ENCODE measurements at places on chromosomes 6 and 20. TPM values are rescaled to one million over a fixed set of nuclear protein-coding genes. Genes with fewer than 3 reads are reported as not detected.

GRCh38 chr6:36104836-36105235 is 25.5 kb upstream of the MAPK13 start:
- DNase-seq = no peak

DNA sequence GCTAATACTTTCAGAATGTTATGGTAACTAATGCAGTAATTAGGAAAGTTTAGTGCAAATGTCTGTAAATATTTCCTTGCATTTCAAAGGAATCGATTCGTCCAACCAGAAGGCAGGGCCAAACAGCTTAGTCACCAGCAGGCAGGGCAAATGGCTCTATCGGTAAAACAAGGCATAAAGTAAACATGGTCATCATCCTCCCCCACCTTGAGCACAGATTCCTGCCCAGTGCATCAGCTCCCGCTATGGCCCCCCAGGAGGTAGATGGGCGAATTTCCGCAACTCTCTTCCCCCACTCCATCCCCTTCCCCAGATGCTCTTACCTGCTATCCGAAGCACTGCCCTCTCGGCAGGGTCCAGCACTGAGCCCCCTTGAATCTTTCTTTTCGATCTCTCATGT is 103.8 kb upstream of the BEND6 start:
- no peak for DNase-seq

GRCh38 chr20:6651016-6651415 is 116.5 kb upstream of the BMP2 start:
- DNase-seq = no peak

The AIF1 gene
- total RNA-seq = 2.4 TPM

DNA sequence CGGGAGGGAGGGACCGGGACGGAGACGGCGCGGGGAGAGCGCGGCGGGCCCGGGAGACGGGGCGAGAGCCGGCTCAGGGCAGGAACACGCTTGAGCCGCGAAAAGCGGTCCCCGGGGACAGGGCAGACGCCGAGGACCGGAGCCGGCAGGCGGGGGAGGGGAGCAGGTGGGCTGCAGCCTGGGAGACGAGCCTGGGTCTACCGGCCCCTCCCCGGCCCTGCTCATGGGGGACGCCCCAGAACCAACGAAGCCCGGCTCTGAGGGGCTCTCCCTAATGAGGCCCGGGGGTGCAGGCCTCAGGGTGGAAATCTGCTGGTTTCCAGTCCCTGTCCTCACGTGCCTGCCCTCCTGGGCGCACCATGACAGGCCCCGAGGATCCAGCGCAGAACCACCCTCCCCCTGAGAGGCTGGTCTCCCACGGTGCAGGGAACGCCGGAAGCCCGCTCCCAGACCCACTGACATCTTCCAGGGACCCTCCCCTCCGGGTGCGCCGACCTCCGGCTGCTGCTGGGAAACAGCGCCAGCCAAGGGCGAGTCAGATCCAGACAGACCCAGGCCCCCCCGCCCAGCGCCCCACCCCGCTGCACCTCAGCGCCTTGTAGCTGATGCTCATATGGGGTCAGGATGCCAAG is 571 bp upstream of the EEF1A2 start:
- no peak for DNase-seq

DNA sequence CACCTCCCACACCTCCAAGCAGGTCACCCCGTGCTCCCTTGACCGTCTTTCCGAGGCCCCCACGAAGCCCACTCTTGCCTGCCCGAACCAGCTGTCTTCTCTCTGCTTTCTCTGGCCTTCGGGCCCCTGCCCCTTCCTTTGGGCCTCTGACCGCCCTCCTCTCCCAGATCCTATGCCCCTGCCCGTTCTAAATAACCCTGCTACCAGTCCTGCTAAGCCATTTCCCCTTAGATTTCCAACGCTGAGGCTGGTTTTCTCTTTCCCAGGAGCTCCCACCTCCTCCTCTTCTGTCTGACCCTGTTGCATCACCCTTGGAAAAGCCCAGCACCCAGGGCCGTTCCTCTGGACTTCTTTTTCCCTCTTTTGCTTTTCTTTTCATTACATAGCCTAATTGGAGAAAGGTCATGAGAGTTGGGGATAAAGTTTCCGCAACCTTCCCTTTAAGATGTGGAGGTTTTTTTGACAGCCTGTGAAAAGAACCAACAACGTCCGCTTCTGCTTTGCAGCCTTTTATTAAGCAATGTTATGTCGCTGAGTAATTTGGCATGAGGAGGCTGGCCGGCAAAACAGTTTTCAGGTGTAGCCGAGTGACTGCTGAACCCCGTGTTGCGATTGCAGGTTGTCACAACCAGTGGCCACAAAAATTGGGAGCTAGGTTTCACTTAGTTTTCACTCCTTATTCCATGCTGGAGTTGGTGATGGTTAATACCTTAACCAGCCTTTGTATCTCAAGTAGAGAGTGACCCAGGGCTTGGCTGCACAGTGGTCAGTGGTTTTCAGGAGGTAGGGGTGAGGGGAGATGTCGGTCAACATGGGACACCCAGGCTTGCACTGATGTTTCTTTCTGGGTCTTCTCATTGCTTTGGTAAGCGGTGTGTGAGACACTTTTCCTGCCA is 970 bp downstream of the BLTP3A start:
- no peak for DNase-seq

DNA sequence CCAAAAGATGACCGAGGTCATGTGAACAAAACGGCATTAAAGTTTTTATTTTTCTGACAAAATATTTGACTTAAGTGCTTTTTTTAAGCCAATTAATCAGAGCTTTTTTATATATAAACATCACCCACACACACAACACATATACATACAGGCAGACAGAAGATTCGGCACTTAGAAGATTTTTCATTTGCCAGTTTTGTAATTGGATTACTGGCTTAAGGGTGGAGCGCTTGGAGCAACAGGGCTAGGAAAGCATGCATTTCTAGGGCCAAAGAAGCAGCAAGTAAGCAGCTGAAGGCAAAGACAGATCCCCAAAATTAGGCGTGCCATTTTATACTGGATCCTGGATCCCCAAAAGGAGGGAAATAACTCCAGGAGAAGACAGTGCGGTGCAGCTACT is 30.3 kb downstream of the SAMD5 start:
- DNase-seq = no peak
